ENCODE measurements at places on chromosomes 3 and 15. TPM values are rescaled to one million over a fixed set of nuclear protein-coding genes. Genes with fewer than 3 reads are reported as not detected.
A peak's percentile ranks its signal among the peaks of the same experiment; 100 is the strongest.

GRCh38 chr3:81884791-81885190 is 123.3 kb upstream of the GBE1 start:
- H3K36me3 ChIP-seq = no peaks in the 10 kb centered on the region
- no peak overlapping the region for H3K27ac ChIP-seq
- no peak overlapping the region for H3K4me3 ChIP-seq

The GUCA1C gene
- polyA plus RNA-seq = not detected

The PRR20G gene
- polyA plus RNA-seq = 0.67 TPM

The WWTR1 gene
- polyA plus RNA-seq = 19.2 TPM

The GOLGA8G gene
- not detected for polyA plus RNA-seq

- no peak overlapping the region for H3K27ac ChIP-seq
- DNase-seq = no peak
- no peak overlapping the region for H3K4me3 ChIP-seq
- H3K36me3 ChIP-seq = no peaks in the 10 kb centered on the region
- no peaks in the 10 kb centered on the region for H3K27me3 ChIP-seq
Observed at GRCh38 chr3:82610236-82610635, 848.8 kb upstream of the GBE1 start.

DNA sequence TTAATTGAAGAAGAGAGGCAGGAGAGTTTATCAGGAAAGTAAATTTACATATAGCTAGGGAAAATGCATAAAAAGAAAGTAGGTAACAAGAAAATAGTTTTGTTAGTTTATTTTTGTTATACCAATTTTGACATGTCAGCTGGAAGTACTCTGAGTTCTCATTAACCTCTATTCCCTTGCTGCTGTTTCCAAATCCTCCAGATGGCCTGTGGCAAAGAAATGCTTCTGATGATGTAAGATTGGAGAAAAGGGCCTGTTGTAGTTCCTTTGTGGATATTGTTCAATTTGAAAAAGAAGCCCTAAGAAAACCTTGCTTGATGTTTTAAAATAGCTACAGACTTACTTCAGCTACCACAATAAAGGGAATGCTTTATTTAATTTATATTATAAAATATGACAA is 192.9 kb upstream of the SLITRK3 start:
- H3K27me3 ChIP-seq = no peaks in the 10 kb centered on the region
- H3K4me1 ChIP-seq = no peaks in the 10 kb centered on the region
- H3K36me3 ChIP-seq = no peaks in the 10 kb centered on the region
- DNase-seq = no peak
- H3K4me3 ChIP-seq = no peak overlapping the region

The ITIH3 gene
- polyA plus RNA-seq = not detected

DNA sequence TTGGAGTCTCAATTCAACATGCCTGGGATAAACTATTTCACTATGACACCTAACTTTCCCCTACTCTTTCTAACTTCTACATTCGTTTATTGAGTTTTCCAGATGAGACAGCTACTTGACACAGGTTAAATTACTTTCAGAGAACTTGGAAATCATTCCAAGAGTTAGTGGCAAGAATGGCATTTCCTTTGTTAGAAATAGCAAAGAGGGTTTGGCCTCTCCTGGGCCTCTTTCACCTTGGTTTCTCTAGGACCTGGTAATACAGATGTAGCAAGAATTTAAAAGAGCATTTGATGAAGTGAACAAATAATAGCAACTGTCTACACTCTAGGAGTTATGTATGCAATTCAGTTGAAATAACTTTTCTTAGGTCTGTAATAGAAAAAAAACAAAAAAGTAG is 748.9 kb downstream of the MECOM start:
- H3K4me1 ChIP-seq = no peaks in the 10 kb centered on the region
- H3K4me3 ChIP-seq = no peak overlapping the region
- H3K36me3 ChIP-seq = no peaks in the 10 kb centered on the region
- no peak overlapping the region for H3K27ac ChIP-seq

DNA sequence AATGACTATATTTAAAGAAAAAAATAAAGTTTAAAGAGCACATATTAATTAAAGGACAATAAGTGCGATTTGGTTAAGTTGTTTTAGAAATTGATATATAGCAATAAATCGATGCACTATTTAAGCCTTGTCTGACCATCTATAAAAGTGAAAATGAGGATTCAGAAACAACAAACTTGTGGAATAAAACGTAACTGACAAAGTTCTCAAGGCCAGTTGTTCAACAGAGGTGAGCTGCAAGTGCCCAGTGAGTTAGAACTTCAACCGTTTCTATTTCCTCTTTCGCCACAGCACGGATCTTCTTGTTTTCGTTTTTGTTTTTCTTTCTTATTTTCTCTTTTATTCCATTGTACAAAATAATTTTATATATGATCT is 724.9 kb upstream of the ARRDC4 start:
- H3K4me1 ChIP-seq = no peaks in the 10 kb centered on the region
- H3K27me3 ChIP-seq = no peaks in the 10 kb centered on the region
- no peak overlapping the region for H3K27ac ChIP-seq

GRCh38 chr3:74021449-74021848 is 396.7 kb upstream of the PDZRN3 start:
- no peaks in the 10 kb centered on the region for H3K36me3 ChIP-seq
- DNase-seq = no peak
- no peaks in the 10 kb centered on the region for H3K27me3 ChIP-seq
- H3K4me1 ChIP-seq = no peaks in the 10 kb centered on the region
- no peak overlapping the region for H3K4me3 ChIP-seq

The VILL gene
- 4.2 TPM for polyA plus RNA-seq

The ZNF385D gene
- 5.8 TPM for polyA plus RNA-seq

The ALG1L2 gene
- not detected for polyA plus RNA-seq

DNA sequence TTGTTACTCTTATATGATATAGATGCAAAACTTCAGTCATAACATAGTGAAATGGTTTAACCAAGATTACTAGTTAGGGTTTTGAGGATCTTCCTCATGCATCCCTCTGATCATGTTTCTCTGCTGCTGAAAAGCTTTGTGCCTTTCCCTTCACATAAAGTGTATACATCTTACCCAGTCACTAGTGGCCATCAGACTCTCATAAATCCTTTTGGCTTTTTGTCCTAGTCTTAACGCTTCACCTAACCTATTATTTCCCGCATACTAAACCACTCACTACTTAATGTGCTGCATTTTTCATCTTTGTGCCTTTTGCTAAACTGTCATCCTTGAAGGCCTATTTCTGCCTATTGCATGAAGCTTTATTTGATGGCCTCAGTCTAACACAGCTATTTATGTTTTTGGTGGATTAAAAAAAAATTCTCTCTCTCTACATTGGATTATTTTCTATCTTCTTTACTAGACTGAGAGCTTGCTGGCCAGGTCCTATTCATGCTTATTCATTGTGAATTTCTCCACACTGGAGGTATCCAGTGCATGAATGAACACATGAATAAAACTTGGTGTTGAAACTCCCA is 717.6 kb upstream of the GOLIM4 start:
- peaks cover 10% of the 10 kb centered on the region for H3K4me1 ChIP-seq
- H3K4me3 ChIP-seq = no peak overlapping the region
- no peaks in the 10 kb centered on the region for H3K27me3 ChIP-seq
- DNase-seq = no peak
- H3K36me3 ChIP-seq = no peaks in the 10 kb centered on the region
- no peak overlapping the region for H3K27ac ChIP-seq

The SOX14 gene
- polyA plus RNA-seq = not detected

GRCh38 chr3:123449997-123450604 is 1.2 kb upstream of the ADCY5 start:
- H3K27me3 ChIP-seq = peaks cover 39% of the 10 kb centered on the region
- no peaks in the 10 kb centered on the region for H3K4me1 ChIP-seq
- peak; percentile 79 for DNase-seq
- H3K27ac ChIP-seq = no peak overlapping the region

The SKOR1 gene
- polyA plus RNA-seq = 0.03 TPM

GRCh38 chr3:189027626-189028155 is 144.1 kb upstream of the TPRG1 start:
- no peak for DNase-seq
- H3K27ac ChIP-seq = no peak overlapping the region
- no peaks in the 10 kb centered on the region for H3K27me3 ChIP-seq
- H3K36me3 ChIP-seq = no peaks in the 10 kb centered on the region
- no peaks in the 10 kb centered on the region for H3K4me1 ChIP-seq

DNA sequence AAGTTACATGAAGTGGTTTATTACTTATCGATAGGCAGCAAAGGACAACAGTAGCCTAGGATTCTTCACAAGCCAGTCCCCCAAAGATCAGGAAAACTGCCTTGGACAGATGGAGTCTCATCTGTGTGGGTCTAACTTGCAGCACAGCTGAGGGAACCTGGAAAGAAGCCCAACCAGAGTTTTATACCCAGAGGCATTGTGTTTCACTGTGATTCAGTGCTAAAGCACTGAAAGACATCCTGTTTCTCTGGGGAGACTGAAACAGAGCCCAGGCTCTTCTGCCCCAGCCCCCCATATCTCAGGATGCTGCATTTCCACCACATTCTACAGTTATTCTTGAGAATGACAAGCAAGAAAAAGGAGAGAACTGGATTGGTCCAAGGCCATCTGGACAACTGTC is 48.2 kb upstream of the PYDC2 start:
- no peak overlapping the region for H3K27ac ChIP-seq
- H3K27me3 ChIP-seq = no peaks in the 10 kb centered on the region
- DNase-seq = no peak

- no peaks in the 10 kb centered on the region for H3K4me1 ChIP-seq
- DNase-seq = no peak
- H3K27ac ChIP-seq = no peak overlapping the region
Observed at GRCh38 chr3:157407769-157408168, 28.9 kb upstream of the PTX3 start.

- H3K36me3 ChIP-seq = no peaks in the 10 kb centered on the region
- no peak overlapping the region for H3K27ac ChIP-seq
- H3K4me1 ChIP-seq = peaks cover 9% of the 10 kb centered on the region
- DNase-seq = no peak
- H3K27me3 ChIP-seq = no peaks in the 10 kb centered on the region
Observed at GRCh38 chr15:83697716-83698115, 43.8 kb downstream of the ADAMTSL3 start.

GRCh38 chr15:88930579-88930978 is 17.4 kb upstream of the MFGE8 start:
- no peaks in the 10 kb centered on the region for H3K4me1 ChIP-seq
- H3K27ac ChIP-seq = no peak overlapping the region
- no peaks in the 10 kb centered on the region for H3K36me3 ChIP-seq
- H3K4me3 ChIP-seq = no peak overlapping the region
- H3K27me3 ChIP-seq = no peaks in the 10 kb centered on the region
- no peak for DNase-seq

GRCh38 chr3:11576453-11576852 is 67.3 kb downstream of the VGLL4 start:
- 0 out of 2 replicates have a peak overlapping the region, but pooled peaks have one; percentile 1 for H3K27ac ChIP-seq
- DNase-seq = no peak
- H3K4me3 ChIP-seq = no peak overlapping the region
- peaks cover 1% of the 10 kb centered on the region for H3K4me1 ChIP-seq
- H3K27me3 ChIP-seq = no peaks in the 10 kb centered on the region
- no peaks in the 10 kb centered on the region for H3K36me3 ChIP-seq

- DNase-seq = peak; percentile 26
- H3K27ac ChIP-seq = no peak overlapping the region
- no peaks in the 10 kb centered on the region for H3K36me3 ChIP-seq
- H3K4me3 ChIP-seq = no peak overlapping the region
Observed at GRCh38 chr15:25171111-25171811, 216.5 kb downstream of the SNRPN start.

DNA sequence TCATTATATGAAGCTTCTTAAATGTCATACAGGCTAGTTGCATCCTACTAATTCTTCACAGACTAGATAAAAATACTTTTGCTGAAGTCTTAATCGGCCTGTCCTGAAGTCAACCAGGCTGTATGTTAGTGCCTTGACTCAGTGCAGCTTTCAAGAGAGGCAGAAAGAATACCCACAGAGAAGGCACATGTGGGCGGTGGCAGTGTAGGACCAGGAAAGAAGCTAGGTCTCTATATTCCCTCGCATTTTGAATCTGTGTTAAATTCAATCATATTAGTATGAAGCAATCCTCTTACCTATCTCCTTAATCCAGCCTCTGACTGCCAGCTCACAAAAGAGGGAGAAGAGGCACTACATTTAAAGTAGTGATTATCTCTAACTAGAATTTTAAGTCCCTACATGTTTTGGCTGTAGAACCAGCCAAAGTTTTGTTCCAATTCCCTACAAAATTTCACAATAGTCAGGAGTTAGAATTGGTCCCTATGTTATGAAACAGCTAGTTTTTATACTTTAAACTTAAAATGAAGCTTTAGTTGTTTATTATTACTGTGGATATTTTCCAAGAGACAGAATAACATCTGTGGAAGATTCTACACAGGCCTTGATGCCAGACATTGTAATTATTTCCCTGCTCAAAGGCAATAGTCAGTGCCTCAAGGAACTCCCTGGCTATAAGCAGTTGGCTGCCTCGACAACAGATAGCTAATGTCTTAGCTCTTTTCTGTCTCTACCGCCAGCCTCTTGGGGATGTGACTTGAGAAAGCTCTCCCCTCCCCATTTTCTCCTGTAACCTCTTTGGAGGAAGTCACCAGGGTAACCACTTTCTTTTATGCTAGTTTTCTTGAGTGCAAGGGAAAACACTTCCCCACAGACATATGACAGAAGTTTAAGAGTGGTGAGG is 31.9 kb downstream of the CRTC3 start:
- DNase-seq = no peak
- no peak overlapping the region for H3K4me3 ChIP-seq
- H3K36me3 ChIP-seq = no peaks in the 10 kb centered on the region
- no peak overlapping the region for H3K27ac ChIP-seq
- H3K27me3 ChIP-seq = no peaks in the 10 kb centered on the region
- H3K4me1 ChIP-seq = no peaks in the 10 kb centered on the region

DNA sequence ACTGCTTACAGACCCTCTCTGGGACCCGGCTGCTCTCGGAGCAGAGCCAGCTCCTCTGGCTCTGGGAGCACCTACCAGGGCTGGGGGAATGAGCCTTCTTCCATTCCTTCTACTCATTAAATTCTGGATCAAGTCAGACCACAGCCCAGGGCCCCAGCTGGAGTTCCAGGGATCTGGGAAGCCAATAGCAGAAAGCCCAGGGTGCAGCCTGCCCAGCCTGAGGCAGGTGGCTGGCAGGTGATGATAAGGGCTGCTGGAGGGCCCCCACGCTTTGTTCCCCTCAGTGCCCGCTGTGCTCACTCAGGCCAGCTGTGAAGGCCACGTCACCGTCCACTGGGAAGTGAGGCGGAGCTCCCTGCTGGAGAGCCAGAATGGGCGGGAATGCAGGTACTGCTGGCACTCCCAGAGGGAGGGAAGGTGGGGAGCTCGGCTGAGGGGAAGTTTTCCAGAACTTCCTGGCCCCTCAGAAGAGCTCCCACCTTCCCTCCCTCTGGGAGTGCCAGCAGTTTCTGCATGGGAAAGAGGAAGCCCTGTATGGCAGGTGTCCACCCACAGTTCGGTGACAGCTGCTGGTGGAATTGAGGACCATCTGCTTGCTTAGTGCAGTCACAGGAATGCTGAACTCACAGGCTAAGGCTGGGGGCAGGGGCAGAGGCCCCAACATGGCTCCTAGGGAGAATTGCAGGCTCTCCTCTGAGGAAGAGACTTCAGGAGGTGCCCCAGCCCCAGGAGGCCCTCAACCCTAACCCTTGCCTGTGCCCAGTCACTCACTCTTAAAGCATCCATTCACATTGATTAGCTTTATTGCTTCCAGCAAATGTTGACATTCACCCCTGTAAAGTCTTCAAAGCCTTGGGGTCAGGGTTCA is 12.6 kb upstream of the RTP3 start:
- peaks cover 4% of the 10 kb centered on the region for H3K4me1 ChIP-seq
- no peaks in the 10 kb centered on the region for H3K27me3 ChIP-seq

The PRRT3 gene
- 10.0 TPM for polyA plus RNA-seq

The AGBL1 gene
- not detected for polyA plus RNA-seq

The TUSC7 gene
- not detected for polyA plus RNA-seq

The ISLR2 gene
- 0.47 TPM for polyA plus RNA-seq

- no peaks in the 10 kb centered on the region for H3K36me3 ChIP-seq
- no peak overlapping the region for H3K4me3 ChIP-seq
- DNase-seq = peak; percentile 33
- H3K27ac ChIP-seq = no peak overlapping the region
- H3K4me1 ChIP-seq = no peaks in the 10 kb centered on the region
- no peaks in the 10 kb centered on the region for H3K27me3 ChIP-seq
Observed at GRCh38 chr3:149393345-149394160, 16.1 kb upstream of the TM4SF1 start.

All from H1 (cell line).